ENCODE measurements at places on chromosomes 11 and 22. TPM values are rescaled to one million over a fixed set of nuclear protein-coding genes. Genes with fewer than 3 reads are reported as not detected.

The ENTHD1 gene
- polyA plus RNA-seq, result not detected

The DAGLA gene
- 21.7 TPM for polyA plus RNA-seq

The SMIM35 gene
- 0.20 TPM for polyA plus RNA-seq

The TENM4 gene
- polyA plus RNA-seq, result 32.6 TPM

The CFAP300 gene
- polyA plus RNA-seq, result 6.8 TPM

DNA sequence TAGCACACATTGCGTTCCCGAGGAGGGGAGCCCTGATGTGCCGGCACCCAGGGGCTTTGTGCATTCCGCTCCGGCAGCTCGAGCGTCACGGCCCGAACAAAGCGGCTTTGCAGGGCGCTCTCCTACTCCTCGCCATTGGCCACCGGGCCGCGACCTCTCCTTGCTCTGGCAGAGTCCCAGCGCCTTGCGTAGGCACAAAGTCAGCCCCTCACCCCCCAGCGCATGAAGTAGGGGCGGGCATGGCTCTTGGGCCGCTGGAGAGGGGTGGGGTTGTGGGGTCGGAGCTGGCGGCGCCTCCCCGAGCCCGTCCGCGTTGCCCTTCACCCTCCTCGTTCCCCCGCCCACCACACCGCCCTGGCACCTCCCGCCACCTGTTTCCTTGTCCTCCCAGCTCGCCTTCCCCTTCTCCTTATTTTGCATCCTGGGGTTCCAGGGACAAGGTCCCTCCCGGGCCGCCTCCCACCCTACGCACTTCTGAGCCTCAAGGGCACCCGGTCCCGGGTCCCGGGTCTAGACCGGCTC is 753 bp upstream of the PPARA start:
- H3K4me1 ChIP-seq, result peaks cover 29% of the 10 kb centered on the region
- DNase-seq, result peak; percentile 47
- H3K27ac ChIP-seq, result peak overlapping the region; percentile 88
- H3K4me3 ChIP-seq, result peak overlapping the region; percentile 54
- peaks cover 13% of the 10 kb centered on the region for H3K36me3 ChIP-seq

DNA sequence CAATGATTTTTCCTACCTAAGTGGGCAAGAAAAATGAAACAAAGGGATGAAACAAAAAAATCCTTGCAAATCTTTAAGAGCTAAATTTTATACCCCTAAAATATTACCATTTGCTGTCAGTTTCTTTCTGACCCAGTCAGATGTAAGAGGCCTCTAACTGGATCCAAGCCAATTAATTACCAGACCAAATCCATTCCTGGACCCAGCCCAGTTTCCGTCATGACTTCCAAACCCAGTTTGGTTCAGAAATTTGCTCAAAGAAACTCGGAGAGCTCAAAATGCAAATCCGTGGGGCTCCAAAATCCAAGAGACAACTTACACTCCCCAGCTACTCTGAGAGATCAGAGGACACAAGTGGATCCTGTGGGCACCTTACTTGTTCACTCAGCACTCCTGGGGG is 46.8 kb downstream of the TRIM44 start:
- no peaks in the 10 kb centered on the region for H3K27me3 ChIP-seq
- no peak for DNase-seq
- H3K4me1 ChIP-seq, result no peaks in the 10 kb centered on the region
- H3K27ac ChIP-seq, result no peak overlapping the region

- peaks cover 36% of the 10 kb centered on the region for H3K4me1 ChIP-seq
- H3K27me3 ChIP-seq, result no peaks in the 10 kb centered on the region
- H3K27ac ChIP-seq, result no peak overlapping the region
These were observed 39.8 kb upstream of the ATXN10 start for GRCh38 chr22:45631841-45632238.

GRCh38 chr11:30434901-30435300 is 112.0 kb downstream of the ARL14EP start:
- no peak overlapping the region for H3K27ac ChIP-seq
- H3K27me3 ChIP-seq, result no peaks in the 10 kb centered on the region
- no peaks in the 10 kb centered on the region for H3K4me1 ChIP-seq
- no peak overlapping the region for H3K4me3 ChIP-seq

DNA sequence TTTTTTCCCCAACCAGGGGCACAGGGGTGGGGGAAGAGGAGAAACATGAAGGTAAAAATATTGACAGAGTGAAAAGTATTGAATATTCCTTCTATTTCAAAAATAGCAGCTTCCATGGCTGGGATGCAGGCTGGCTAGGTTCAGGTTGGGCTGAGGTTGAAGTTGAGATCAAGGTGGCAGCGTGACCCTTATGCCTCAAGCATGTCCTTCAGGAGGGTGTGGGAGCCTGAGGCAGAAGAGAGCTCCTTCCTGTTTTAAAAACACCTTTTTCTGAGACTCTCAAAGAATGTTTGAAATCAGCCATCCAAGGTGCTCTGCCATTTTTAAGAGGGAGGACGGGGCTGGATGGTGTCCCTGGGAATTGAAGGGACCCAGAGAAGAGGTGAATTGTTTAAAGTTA is 29.5 kb downstream of the TIMP3 start:
- DNase-seq, result no peak
- peaks cover 61% of the 10 kb centered on the region for H3K4me1 ChIP-seq
- H3K27ac ChIP-seq, result peak overlapping the region; percentile 70
- H3K27me3 ChIP-seq, result no peaks in the 10 kb centered on the region
- H3K36me3 ChIP-seq, result peaks cover 7% of the 10 kb centered on the region

DNA sequence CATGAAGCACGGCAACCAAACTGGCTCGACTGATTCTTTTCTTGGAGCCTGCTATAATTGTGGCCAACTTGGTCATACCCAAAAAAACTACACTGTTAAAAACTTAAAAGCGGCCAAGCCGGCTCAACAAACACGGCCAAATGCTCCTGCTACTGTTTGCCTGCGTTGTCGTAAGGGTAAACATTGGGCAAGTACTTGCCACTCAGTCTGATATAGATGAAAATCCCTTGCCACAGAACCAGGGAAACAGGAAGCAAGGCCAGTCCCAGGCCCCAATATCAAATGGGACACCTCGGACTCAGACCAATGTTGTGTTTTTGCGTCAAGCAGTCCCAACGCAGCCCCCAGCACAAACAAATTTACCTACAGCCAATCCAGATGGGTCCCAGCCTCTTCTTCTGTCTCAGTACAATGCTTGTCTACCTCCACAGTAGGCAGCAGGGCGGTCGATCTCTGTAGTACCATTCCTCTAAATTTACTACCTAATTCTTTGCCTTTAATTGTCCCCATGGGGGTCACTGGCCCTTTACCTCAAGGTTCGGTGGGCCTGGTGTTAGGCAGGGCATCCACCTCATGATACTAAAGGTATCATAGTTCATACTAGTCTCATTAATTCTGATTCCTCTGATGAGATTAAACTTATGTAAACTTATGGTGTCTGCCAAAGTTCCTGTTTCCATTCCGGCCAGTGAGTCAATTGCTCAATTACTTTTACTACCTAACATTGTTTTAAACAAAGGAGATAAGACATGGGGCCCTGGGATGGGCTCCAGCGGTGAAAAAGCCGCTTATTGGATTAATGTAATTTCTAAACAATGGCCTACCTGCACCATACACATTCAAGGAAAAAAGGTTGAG is 3.7 kb upstream of the COMT start:
- peaks cover 25% of the 10 kb centered on the region for H3K4me1 ChIP-seq
- DNase-seq, result no peak
- no peak overlapping the region for H3K27ac ChIP-seq
- peaks cover 2% of the 10 kb centered on the region for H3K36me3 ChIP-seq

DNA sequence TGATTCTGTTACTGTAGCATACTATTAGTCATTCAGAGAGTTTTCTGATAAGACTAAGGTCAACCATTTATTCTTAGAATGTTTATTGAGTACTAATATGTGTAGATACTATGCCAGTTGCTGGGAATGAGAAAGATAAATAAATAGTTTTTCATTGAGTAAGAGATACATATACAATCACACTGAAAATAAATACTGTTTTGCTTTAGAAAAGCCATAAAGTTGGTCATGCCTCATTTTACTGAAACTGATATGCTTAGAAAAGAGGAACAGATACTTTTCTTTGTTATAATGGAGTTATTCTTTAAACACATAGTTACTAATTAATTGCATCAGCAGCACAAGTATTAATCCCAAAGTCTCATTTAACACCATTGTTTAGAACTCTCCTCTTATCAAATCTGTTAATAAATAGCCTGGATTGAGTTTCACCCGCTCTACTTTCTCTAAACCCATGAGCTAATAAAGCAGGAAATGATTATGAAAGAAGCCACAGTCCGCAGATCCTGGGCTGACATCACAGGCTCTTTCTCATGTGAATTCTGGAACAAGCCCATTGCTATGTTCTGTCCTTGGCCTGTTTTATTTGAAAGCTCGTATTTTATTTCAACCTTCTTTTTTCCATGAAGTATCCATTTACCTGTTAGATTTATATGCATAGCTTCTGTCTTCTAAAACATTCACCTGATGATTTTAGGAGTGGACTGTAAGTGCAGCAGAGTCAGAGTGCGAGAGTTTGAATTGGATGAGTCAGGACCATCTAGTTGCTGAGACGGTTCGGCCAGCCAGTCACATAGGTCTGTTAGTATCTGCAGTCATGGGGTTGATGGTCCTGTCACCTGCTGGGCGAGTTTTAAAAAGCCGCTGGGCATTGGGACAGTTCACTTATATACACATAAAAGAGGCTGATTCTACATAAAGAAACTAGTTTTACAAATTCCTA is 35.5 kb downstream of the PIWIL4 start:
- H3K27me3 ChIP-seq, result no peaks in the 10 kb centered on the region
- no peaks in the 10 kb centered on the region for H3K4me1 ChIP-seq
- H3K36me3 ChIP-seq, result no peaks in the 10 kb centered on the region
- no peak overlapping the region for H3K4me3 ChIP-seq
- no peak for DNase-seq

GRCh38 chr11:36000616-36001190 is 56.8 kb downstream of the LDLRAD3 start:
- peaks cover 16% of the 10 kb centered on the region for H3K4me1 ChIP-seq
- H3K4me3 ChIP-seq, result no peak overlapping the region

DNA sequence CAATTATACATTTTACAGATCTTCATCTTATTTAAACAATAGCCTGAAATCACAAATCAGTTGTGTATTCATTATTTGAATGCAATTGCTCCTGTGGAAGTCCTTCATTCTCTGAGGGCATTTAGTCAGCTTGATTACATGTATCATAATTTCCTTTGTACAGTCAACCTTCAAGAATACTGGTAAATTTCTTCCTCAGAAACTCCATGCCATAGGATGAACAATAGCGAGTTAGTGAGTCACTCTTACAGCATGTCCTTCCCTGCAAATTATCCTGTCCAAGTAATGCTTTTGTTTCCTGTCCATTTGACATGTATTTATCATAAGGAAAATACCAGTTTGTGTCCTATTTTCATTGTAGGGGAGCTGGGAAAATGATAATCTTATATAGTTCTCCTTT is 3.8 kb downstream of the OR10S1 start:
- H3K4me1 ChIP-seq, result no peaks in the 10 kb centered on the region
- no peaks in the 10 kb centered on the region for H3K36me3 ChIP-seq
- H3K4me3 ChIP-seq, result no peak overlapping the region
- no peak for DNase-seq
- no peak overlapping the region for H3K27ac ChIP-seq

Measured in spinal cord (tissue), 10 donors.